NCI-H1930 (cell line): ENCODE measurements at places on chromosomes 1 and 21.

DNA sequence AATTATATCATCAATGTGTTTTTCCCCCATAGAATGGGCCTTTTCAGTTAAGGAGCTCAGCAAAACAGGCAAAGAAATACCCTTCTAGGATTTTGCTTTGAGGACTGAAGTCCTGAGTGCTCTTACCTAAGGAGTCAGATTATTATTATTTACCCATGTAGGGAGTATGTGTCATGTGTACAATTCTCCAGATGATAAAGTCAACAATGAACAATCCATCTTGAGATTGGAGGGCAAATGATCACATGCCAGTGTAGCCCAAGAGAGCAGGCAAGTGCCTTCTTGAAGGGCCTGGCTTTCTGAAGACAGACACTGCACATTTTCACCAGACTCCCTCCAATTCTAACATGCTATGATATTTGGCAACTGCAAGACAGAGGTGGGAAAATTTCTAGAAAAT, 159.7 kb downstream of the PCNX2 start:
- DNase-seq, result no peak

GRCh38 chr21:43731891-43732711, 13.2 kb downstream of the PDXK start:
- no peak for DNase-seq

DNA sequence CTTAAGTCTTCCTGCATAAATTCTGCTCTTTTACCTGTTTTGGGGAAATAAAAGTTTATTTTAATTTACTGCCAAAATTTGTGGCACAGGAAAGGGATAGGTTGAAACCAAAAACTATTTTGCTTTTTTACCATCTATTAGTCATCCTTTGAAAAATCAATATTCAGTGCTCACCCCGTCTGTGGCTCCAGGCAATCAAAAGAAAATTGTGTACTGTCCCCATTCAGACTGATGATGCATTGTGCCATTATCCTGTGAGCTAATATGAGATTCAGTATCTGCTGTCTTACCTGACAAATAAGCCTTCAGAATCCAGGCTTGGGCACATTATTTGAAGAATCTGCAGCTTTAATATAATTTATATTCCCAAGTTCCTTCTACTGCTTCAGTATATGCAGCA, 650.7 kb downstream of the KIF26B start:
- DNase-seq, result no peak

GRCh38 chr1:59427155-59427554, 130.3 kb downstream of the FGGY start:
- no peak for DNase-seq

DNA sequence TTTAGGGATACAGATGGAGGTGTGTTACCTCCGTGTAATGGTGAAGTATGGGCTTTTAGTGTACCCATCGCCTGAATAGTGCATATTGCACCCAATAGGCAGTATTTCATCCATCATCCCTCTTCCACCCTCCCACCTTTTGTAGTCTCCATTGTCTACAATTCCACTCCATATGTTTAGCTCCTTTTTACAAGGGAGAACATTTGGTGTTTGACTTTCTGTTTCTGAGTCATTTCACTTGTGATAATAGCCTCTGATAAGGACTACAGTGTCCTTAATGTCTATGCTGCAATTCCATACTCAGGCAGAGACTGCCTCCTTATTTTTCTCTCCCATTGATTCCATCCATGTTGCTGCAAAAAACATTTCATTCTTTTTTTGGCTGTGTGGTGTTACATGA, 48.7 kb downstream of the OVGP1 start:
- no peak for DNase-seq

DNA sequence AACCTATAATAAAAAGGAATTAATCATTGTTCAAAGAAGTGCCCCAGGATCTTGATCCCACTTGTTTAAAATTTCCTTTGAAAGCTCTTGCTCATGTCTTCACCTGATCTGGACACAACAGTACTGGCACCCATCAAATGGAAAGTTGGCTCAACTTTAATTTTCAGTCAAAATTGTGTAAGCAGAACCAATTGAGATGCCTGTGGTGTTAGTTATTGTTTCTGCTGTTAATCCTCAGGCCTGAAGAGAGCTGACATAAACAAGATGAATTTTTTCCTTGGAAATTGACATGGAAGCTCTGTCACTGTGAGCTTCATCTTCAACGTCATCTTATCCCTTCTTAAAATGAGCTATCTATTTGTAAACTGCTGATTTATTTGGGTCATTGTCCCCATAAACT, 88.3 kb upstream of the TNFSF4 start:
- no peak for DNase-seq
